ENCODE measurements at places on chromosomes 1 and 21. TPM values are rescaled to one million over a fixed set of nuclear protein-coding genes. Genes with fewer than 3 reads are reported as not detected.

DNA sequence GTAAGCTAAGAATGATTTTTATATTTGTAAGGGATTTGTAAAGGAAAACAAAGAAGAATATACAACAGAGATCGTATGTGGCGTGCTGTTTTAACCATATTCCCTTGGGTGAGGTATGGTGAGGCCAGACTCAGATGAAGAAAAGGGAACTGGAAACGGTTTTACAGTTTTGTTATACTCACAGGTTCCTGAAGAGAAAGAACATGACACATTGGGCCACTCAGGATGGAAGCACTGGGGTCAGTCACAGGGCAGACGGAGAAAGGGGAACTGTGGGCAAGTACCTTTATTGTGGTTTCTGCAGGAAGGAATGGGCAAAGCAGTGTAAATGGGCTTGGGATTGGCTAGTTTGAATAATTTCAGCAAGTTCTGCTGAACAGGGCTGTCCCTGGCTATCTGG lies 177.4 kb downstream of the LBR start:
- no peak for DNase-seq

DNA sequence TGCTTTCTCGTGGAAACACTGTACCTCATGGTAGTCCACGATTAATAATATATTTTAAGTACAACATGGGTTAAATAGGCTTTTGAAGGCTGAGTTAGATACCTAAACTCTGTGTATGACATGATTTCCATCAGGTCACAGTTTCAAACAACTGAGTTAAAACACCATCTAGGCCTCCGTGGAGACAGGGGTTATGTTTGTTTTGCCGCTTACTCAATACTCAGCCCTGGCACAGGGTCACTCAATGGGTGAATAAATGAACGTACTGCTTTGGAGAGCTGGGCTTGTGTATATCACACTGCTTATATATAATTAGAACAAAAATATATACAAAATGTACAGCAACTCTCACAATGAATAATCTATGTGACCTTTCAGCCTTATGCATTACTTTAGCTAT lies 72.5 kb downstream of the PLPPR5 start:
- DNase-seq = no peak

GRCh38 chr21:46056450-46056903 lies 41.4 kb upstream of the COL6A2 start:
- no peak for DNase-seq

DNA sequence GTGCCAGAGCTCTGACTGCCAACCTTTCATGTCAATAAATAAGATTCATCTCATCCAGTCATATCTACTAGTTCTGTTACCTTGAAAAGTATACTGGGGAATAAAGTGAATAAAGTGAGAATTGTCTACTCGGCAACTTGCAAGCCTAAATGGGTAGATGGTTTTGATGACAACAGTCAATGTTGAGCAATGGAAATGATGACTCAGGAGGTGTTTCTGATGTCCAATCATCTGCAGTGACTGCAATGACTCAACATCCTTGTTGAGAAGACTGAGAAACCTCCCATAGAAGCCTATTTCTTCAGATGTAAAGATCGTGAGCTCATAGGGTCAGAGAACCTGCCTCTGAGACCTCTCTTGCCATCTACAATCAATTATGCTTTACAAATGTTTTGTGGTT lies 276.4 kb downstream of the SPATA17 start:
- DNase-seq = no peak

GRCh38 chr21:33339135-33339534 lies 14.4 kb downstream of the IFNAR1 start:
- no peak for DNase-seq

DNA sequence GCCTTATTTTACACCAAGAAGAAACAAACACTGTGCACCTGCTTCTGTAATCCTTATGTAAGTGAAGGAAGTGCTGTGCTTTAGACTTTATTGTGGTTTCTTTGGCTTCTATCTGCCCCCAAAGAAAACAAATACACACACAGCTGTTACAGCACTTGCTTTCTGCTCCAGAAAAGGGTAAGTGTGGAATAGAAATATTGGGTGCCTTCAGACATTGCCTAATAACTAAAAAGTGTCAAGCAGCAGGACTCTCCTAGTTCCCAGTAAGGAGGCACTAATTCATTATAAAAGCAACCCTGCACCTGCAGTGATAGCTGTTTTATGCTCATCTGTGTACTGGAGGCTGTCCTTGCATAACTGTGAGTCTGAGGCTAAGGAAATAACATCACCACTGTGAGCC lies 23.4 kb upstream of the PRRX1 start:
- DNase-seq = no peak

DNA sequence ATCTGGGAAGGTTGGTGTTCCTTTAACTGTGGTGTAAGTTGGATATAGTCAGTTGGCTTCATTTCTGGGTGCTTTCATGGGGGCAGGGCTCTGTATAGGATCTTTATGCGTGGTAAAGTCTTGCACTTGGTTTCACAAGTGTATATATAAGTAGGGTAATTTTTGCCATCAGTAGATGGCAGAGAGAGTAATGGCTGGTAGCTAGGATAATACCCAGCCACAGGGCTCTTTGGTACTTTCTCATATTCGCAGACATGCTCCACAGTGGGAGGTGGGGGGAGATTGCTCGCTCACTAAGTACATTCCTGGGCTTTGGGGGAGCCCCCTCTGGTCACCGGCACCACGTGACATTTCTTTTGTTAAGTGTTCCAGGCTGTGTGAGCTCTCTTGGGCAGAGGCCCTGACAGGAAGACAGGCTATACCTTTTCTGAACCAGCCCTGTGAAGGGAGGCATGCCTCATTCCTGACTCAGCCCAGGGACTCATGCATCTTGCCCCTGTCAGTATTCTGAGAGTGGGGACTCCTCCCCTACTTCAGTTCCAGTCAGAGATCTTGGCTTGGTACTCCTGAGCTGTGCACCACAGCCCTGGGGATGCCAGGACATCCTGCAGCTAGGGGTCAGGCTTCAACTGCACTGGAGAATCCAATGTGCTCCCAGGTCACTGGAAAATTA lies 37.6 kb downstream of the FCRL2 start:
- peak; percentile 24 for DNase-seq

DNA sequence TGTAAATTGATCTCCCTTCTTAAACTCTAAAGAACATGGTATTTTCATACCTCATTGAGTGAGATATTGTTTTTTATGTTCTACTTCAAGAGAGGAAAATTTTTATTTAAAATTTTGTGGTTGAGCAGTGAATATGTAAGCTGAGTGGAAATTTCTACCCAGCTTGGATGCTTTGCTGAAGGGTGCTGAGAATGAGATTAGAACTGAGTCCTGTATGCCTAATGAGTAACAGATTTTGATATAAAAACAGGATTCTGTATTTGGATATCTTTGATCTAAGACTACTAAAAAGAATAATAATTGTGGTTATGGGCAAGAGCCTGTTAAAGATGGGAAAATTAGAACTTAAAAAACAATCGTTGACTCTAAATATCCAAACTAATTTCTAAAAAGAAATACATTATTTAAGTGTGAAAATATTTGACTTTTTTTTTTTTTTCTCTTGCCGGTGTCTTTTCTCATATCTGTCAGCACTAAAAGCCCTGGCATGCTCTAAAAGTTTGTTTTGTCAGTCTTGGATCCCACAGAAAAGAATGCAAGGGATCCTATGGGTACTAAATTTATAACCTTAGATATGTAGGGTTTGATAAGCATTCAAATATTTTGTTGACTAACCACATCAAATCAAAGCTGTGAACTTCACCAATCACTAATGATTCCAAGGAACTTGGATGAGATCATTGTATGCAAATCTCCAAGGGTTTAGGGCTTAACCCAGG lies 652.3 kb downstream of the PTPRC start:
- no peak for DNase-seq

DNA sequence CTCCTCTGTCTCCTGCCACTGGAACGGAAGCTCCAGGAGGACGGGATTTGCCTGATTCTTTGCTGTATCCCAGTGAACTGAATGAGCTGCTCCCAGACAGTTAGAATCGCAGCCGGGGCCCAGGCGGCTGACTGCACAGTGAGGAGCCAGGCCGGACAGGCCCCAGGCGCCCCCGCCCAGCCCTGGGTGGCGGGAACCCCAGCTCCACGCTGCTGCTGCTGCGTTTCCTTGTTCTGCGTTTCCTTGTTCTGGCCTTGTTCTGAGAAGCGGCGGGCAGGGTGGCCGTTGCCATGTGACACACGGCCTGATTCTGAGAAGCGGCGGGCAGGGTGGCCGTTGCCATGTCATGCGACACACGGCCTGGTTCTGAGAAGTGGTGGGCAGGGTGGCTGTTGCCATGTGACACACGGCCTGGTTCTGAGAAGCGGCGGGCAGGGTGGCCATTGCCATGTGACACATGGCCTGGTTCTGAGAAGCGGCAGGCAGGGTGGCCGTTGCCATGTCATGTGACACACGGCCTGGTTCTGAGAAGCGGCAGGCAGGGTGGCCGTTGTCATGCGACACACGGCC lies 56.2 kb downstream of the SLC37A1 start:
- DNase-seq = peak; percentile 7

GRCh38 chr1:180962178-180962577 lies 49.5 kb downstream of the KIAA1614 start:
- DNase-seq = no peak

- no peak for DNase-seq
Measured at GRCh38 chr1:181443231-181443853, 40.0 kb upstream of the CACNA1E start.

- DNase-seq = no peak
Measured at GRCh38 chr1:92961896-92962752, 862 bp upstream of the DIPK1A start.

GRCh38 chr1:53370369-53370961 lies 42.6 kb upstream of the LRP8 start:
- no peak for DNase-seq

- no peak for DNase-seq
Measured at GRCh38 chr1:150056407-150056806, 11.2 kb upstream of the VPS45 start.

DNA sequence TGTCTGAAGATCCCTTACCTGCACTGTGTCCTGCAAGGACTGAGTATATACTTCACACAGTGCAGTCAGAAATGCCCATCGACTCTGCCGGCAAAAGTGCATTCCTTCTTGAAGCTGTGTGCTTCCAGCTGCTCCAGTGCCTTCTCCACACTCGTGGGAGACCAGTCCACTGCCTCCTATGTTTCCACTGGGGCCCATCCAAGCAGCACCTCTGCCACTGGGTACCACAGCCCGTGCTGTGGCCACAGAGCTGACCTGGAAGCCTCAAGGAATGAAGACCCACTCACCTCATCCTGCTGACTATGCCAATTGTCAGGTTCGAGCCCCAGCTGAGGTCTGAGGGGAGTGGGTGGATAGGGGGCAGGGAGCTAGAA lies 108.1 kb downstream of the GDAP2 start:
- DNase-seq = no peak

DNA sequence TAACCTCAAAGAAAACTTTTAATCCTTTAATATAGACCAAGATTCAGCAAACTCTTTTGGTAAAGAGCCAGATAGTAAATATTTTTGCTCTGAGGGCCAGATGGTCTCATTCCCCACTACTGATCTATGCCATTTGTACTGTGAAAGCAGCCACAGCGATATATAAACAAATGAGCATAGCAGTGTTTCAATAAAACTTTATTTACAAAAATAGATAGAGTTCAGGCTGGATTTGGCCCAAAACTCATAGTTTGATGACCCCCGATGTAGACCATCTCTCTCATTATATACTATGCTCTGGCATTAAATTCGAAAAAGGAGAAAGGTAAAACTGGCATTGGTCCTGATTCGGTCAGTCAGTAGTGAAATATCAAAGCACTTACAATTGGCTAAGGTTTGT lies 195.8 kb upstream of the NRIP1 start:
- no peak for DNase-seq

- DNase-seq = no peak
Measured at GRCh38 chr1:45304311-45305081, 22.2 kb upstream of the HPDL start.

DNA sequence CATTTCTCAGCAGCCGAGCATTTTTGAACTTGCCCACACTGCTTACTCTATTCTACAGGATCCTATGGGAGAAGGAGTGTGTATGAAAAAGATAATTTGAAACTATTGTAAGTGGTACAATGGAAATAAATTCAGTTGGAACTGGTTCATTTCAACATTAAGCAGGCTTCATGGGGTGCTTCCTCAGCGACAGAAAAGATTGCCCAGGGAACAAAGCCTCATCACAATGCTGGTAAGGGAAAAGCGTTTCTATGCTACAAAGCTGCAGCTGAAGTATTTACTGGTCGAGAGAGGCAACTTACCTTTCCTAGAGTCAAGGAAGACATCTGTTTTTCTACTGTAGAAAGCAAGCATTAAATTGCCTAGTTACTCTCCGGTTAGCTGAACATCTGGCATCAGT lies 568.2 kb upstream of the ZP4 start:
- no peak for DNase-seq

DNA sequence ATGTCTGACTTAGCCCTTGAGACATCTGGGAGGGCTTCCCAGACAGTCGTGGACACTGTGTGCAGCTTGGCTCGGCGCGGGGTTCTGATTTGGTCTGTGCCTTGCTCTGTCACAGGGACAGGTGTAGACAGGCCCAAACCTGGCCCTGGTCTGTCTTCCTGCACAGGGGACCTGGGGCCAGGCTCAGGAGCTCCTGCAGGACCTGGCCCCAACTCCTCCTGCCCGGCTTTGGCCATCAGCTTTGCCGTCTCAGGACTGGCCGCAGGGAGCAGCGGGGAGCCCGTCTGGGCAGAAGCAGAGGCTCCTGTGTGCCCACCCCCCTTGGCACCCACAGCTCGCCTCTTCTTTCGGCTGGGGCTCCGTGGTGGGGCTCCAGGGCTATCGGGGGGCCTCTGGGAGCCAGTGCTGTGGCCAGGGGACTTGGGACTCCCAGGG lies 1.7 kb downstream of the PERM1 start:
- no peak for DNase-seq

DNA sequence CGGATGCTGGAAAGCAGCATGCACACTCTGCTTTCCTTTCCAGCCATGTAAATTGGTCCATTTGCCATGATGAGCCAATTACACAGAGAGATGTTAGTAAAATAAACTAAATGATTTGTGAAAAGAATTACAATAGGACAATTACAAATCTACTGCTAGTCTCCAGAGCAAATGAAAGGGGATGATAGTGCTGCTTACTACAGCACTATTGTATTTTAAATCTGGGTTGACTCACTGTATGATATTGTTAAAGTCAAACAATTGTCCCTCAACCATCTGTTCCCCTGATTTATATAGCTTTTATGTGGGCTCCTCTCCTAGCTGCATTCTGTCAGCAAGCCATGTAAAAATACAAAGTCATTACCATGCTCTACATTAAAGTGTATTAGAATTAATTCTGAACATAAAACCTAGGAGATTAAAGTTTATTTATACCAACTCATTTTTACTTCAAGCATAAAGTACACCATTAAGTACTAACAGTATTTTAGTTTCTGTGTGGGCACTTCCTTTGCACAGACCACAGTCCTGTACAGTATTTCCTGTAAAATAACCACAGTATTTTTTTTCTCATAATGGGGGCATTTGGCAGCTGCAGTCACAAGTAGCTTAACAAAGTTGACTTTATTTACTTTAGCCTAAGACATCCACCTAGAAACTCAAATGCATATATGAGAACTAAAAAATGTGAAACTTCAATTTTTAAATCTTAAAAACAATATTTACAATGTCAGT lies 135.8 kb downstream of the VAV3 start:
- DNase-seq = no peak

AIDA gene
- 81.2 TPM for total RNA-seq

S100B gene
- 0.34 TPM for total RNA-seq

INSRR gene
- not detected for total RNA-seq

ADGRB2 gene
- total RNA-seq = 30.1 TPM

UTS2 gene
- not detected for total RNA-seq

FAM72D gene
- total RNA-seq = 12.9 TPM

TRIM63 gene
- not detected for total RNA-seq

LCK gene
- total RNA-seq = 57.0 TPM

NID1 gene
- 19.2 TPM for total RNA-seq

LDLRAD1 gene
- total RNA-seq = 0.09 TPM

OXCT2 gene
- total RNA-seq = 1.7 TPM

ZNF670 gene
- 11.1 TPM for total RNA-seq

CELA3A gene
- total RNA-seq = 9.6 TPM

OR2L5 gene
- total RNA-seq = not detected

All from WTC11 (cell line).